ENCODE measurements at places on chromosomes 1 and 21. TPM values are rescaled to one million over a fixed set of nuclear protein-coding genes. Genes with fewer than 3 reads are reported as not detected.
A peak's percentile ranks its signal among the peaks of the same experiment; 100 is the strongest.

- peak; percentile 47 for DNase-seq
Observed at GRCh38 chr21:24127651-24128050, 1479.6 kb downstream of the MRPL39 start.

- DNase-seq: no peak
Observed at GRCh38 chr1:232248276-232248820, 381.6 kb downstream of the SIPA1L2 start.

The CCDC181 gene
- total RNA-seq: 1.2 TPM

The NR1I3 gene
- total RNA-seq: 0.48 TPM

The SH2D1B gene
- total RNA-seq: not detected

The AGT gene
- not detected for total RNA-seq

Data from umbilical cord (tissue), 2 donors.